Stimulated activated CD4-positive, alpha-beta T cell treated with anti-CD3 and anti-CD28 coated beads, Interleukin-12 subunit alpha, Interleukin-12 subunit beta, amount 100 ng/mL, for 4 hours (primary cell): ENCODE measurements at places on chromosomes 6 and 20.

- DNase-seq = no peak
These were observed 40.4 kb upstream of the SGK1 start for GRCh38 chr6:134358320-134358719.

- no peak for DNase-seq
These were observed 3.3 kb downstream of the ADGRB3 start for GRCh38 chr6:68638230-68638900.

- DNase-seq = no peak
These were observed 79.2 kb downstream of the CBFA2T2 start for GRCh38 chr20:33568868-33569801.

DNA sequence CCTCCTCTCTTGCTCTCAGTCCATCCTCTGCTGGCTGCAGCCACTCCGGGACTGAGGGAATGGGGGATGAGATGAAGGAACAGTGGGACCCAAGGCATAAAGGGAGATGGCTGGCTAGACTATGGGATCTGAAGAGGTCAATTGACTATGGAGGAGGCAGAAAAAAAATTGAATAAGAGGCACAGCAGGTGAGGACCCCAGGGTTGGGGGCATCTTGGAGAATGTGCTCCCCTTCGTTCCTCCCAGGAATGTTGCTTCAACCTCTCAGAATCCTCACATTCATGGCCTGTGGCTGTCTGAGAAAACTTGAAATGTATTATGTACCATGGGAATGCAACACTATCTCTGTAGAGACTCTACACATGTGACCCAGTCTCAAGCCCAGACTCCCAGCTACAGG is 121.0 kb downstream of the SLC22A3 start:
- DNase-seq = no peak

DNA sequence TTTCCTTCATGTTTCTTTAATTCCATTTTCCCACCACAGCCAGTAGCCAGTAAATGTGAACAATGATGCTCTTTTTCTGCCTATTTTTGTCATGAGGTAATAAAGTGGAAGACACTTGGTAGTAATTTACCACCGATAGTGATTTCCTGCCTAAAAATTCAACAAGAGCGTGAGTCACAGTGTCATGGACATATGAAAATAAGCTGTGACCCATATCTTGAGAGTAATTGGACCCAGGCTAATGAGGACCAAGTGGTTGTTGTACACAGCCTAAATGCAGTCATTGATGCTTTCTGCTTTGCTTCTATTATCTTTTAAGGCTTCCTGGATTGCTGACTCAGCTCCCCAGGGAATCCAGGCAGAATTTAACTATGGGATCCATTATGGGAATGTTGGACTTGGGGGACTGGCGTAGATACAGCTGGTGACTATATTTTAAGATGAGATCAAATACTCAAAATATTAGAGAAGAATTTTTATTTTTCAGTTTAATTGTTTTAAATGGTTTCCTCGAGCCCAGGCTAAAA is 265.9 kb upstream of the FERMT1 start:
- DNase-seq = no peak

GRCh38 chr20:5327356-5327755 is 10.6 kb upstream of the PROKR2 start:
- no peak for DNase-seq

DNA sequence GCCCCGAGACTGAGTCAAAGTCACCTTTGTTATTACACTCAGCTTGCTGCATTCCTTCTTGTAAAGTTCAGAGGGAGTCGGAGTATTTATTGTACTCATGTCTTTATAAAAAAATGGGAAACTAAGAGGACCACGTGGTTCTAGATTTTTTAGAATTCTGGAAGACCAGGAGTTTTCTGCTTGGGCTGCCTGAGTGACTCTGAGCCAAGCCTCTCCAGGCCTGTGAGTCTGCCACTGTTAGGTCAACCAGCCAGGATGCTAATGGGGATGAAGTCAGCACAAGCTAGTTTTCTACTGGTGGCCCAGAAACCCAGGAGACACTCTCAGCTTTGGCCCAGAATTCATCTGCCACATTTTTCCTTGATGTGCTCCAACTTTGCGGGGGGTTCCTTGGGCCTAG is 453.5 kb upstream of the SULF2 start:
- DNase-seq = no peak

- no peak for DNase-seq
These were observed 18.8 kb downstream of the TDRD6 start for GRCh38 chr6:46706464-46706863.
